Head of caudate nucleus (tissue), 42 donors: ENCODE measurements at places on chromosomes 3 and 15.

DNA sequence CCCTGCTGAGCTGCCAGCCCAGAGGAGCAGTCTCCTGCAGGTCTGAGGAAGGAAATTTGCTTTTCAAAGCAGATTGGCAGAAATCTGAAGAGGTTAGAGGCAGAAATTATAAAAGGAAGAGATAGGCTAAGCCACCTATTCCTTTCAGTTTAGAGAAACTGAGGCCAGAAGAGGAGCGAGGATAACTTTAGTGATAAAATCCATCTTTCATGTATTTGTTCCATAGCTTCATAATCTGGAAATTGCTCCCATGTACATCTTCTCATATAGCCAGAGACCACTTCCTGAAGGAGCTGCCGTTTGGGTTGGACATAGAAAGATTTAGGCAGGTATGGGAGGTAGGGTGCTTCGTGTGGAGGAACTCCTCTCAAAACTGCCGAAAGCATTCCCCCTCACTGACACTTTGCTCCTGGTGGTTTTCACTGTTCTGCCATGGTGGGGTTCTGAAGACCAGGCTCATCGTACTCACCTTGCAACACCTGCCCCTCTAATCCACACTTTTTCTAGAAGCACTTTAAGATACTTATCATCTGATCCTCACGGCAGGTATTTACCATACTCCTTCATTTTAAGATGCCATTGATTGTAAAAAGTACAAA is 670 bp upstream of the ACAP2 start:
- DNase-seq = no peak

DNA sequence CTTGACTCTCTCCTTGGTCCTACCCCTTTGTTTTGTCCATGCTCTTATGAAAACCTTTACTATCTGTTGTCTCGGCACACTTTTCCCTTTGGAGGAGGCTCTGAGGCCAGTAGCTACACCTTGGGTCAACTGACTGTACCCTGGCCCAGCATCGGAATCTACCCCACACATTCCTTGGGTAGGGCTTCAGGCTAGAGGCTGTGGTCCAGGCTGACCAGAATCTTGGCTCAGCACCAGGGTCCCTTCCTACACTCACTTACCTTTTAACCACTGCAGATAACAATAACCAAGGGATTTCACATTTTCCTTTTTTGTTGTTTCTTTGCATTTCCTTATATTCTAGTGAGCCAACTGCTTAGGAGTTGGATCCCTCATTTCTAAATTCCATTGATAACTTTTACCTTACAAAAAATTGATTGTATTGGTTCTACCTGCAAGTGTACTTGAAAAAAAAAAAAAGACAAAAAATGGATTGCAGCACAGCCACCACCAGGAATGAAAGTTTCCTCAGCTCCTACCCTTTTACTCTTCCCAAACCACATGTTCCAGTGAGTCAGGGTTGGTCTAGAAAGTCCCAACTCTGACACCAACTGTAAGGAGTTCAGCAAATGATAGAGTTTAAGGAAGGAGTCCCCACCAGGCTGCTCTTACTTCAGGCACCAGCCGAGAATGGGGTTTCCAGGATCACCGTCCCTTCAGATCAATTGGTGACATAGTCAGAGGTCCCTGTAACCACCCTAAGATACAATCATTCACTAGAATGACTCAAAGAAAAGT is 95.6 kb downstream of the FBLN2 start:
- DNase-seq = no peak

- peak; percentile 23 for DNase-seq
Observed at GRCh38 chr3:42263354-42264346, 2.3 kb downstream of the CCK start.

DNA sequence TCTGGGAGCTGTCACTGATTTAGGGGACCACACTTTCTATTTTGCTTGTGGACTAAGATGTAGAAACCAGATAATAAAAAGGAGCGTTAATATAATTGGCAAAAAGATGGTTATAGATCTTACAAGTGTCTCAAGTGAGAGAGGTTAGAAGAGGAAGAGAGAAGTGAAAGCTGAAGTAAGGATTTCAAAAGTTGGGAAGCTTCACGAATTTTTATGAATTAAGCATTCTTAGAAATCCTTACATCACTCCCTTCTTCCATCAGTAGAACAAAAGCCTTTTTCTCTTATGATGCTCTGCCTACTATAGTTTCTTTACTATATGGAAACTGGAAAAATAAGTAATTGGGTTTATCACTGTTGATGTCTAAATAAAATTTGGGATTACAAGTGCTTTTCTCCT is 146.5 kb downstream of the FNDC3B start:
- DNase-seq = no peak

GRCh38 chr3:101902041-101902440 is 52.7 kb downstream of the NFKBIZ start:
- DNase-seq = no peak

GRCh38 chr15:57054204-57054750 is 135.8 kb downstream of the TCF12 start:
- no peak for DNase-seq

- DNase-seq = no peak
Observed at GRCh38 chr3:56003129-56003528, 465.1 kb downstream of the ERC2 start.

DNA sequence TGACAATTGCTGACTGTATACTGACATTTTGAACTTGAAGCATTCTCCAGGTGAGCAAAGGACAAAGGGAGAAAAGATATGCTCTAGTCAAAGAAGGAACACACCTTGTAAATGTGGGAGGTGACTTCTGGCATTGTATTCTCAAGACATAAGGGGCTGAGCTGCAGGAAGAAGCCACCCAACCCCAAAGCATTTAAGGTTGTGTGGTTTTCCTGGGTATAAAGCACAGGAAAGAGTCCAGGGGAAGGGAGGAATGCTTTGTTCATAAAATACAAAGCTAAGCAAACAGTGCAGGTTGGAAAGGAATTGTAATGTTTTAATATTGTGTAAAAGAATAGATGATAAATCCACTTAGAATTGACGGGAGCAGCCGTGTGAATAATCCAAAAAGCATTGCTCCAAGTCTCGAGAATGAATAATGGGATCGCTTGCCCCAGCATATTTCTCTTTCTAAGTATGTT is 102.4 kb upstream of the LRIG1 start:
- no peak for DNase-seq

- no peak for DNase-seq
Observed at GRCh38 chr3:16236856-16237393, 27.8 kb downstream of the DPH3 start.

DNA sequence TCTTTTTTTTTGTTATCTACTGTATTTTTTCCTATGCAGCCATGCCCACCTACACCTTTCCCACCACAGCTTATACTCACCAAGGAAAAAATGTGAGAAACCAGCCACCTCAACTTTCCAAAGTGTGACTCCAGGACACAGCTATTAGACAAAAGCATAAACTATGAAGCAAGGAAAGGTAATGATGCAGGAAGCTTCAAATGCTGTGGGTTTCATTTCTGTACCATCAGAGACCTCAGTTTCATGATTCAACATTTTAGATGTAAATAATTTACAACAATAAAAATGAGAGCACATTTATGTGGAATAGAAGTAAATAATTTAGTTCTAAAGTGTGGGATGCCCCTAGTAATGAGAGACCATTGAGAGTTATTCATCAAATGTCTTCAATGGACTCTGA is 115.1 kb downstream of the CDIN1 start:
- DNase-seq = no peak

DNA sequence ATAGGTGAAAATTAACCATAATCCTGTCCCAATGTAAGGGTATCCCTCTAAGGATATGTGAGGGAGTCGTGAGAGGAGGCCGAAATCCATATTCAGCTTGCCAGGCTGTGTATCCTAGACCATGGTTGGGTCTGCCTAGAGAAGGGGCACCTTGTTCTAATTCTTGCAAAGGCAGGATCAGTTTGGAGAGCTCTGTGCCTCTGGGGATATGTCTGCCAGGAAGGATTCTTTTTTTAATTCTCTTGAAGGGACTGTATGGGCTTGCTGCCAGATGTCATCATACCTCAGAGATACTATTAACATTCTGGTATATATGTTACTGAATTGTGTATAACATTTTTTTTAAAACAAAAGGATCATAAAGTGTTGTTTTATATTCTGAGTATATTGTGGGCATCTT is 2.4 kb downstream of the ATP1B3 start:
- no peak for DNase-seq

GRCh38 chr15:59828263-59828662 is 139.1 kb upstream of the BNIP2 start:
- no peak for DNase-seq

DNA sequence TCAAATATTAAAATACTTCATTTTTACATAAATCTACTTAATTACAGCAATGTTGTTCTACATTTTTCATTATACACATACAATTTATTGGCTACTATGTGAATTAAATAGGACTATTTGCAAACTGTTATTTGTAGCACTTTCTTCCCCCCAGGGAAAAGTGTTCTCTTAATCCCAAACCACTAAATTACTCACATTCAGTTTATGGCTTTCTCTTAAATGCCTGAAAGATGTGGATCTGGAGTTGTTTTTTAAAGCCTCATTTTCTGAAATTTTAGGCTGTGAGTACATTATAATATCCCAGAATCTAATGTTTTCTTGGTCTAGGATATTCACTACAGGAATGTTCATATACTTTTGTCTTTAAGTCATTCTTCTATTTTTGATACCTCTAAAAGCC is 32.7 kb downstream of the PRTG start:
- DNase-seq = no peak

DNA sequence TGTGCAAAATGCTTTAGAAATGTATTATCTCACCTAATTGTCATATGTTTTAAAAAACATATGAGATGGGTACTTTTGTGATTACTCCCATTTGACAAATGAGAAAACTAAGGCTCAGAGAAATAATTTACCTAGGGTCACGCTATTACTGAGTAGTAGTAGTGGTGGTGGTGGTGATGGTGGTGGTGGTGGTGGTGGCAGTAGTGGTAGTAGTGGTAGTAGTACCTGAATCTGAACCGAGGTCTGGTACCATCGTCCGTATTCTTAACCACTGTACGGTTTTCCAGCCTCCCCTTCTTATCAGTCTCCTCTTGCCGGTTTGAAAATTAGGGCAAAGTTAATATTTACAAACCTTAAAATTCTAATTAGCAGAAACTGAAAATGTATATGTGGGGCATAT is 102.4 kb downstream of the KLHL25 start:
- no peak for DNase-seq

GRCh38 chr15:45167631-45168205 is 20.0 kb downstream of the SHF start:
- DNase-seq = no peak

DNA sequence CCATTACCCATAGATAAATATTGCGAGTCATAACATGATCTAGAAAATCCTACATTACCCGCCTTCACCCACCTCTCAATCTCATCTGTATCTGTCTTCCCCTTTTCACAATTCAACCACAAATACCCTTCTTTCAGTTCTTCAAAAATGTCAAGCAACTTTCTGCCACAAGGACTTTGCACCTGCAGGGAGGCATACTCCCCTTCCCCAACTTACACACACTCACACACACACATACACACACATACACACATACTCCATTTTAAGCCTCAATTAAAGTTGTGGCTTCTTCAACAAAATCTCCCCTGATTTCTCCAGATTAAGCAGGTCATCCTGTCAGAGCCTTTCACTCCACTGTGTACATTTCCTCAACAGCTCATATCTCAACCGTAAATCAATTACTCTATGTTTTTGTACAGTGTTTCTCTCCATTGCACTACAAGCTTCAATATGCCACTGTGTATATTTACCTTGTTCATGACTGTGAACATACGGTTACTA is 33.1 kb upstream of the CCDC50 start:
- DNase-seq = no peak

GRCh38 chr3:124627501-124627908 is 102.7 kb upstream of the UMPS start:
- DNase-seq = no peak

GRCh38 chr3:18656866-18657265 is 231.7 kb upstream of the SATB1 start:
- DNase-seq = no peak

- no peak for DNase-seq
Observed at GRCh38 chr3:167823738-167824137, 88.2 kb downstream of the SERPINI1 start.

- no peak for DNase-seq
Observed at GRCh38 chr15:95458721-95459120, 871.8 kb upstream of the NR2F2 start.

DNA sequence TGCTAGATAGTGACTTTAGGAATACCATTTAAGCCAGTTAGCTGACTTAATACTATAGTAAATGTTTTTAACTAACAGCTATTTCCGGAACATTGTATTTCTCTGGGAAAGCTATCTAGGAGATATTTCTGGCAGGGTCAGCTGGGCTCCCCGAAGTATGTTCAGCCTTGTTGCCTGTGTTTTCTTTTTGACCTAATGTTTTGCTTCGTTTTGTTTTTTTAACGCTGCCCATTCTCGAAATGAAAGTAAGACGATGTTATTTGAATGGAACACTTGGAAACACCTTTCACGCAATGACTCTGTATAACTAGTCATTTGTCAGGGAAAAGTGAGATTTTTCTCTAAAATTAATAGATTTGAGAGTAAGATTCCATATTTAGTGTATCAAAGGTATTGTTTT is 702.9 kb upstream of the NAALADL2 start:
- no peak for DNase-seq

GRCh38 chr3:30286007-30286669 is 320.3 kb upstream of the TGFBR2 start:
- DNase-seq = peak; percentile 53

- no peak for DNase-seq
Observed at GRCh38 chr3:114608293-114608692, 314.5 kb downstream of the TIGIT start.

DNA sequence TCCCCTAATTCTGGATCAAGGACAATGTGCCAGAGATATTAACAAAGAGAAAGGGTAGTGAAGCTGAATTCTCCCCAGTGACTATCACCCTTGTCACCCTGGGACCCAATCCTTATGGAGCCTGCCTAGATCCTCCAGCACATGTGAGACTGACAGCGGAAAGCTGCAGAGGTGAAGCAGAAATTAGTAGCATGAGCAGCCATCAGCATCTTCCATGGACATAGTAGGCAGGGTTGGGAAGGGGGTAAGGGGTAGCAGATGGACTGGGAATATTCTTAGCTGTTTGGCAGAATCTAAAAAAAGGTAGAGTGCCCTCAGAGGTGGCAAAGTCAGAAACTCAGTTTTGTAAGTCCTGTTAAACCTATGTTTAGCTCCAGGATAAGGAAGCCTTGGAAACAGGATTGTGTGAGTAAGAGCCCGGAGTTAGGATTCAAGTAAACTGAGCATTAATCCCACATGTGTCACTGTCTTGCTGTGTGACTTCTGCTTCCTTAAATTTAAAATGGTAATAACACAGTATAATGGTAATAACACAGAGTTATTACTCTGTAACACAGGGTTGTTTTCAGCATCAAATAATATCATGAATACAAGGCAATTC is 14.5 kb downstream of the GOLIM4 start:
- DNase-seq = no peak

DNA sequence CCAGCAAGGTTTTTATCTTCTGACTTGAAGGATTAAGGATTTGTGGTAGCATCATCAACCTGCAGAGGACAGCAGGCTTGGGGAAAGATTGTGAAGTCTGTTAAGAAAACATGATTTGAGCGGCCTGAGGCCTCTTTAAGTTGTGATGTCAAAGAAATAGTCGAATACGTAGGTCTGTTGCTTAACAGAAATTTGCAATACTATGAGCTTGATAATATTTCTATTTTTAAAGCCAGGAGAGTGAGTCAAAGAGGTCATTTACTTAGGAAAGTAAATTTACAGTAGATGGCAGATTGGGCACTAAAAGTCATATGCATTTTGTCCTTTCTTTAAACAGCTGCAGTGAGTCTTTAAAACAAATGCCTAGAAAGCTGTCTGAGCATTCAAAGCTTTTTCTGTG is 336.3 kb downstream of the DIPK2A start:
- no peak for DNase-seq
